ENCODE measurements at places on chromosomes 13 and 19. TPM values are rescaled to one million over a fixed set of nuclear protein-coding genes. Genes with fewer than 3 reads are reported as not detected.

DNA sequence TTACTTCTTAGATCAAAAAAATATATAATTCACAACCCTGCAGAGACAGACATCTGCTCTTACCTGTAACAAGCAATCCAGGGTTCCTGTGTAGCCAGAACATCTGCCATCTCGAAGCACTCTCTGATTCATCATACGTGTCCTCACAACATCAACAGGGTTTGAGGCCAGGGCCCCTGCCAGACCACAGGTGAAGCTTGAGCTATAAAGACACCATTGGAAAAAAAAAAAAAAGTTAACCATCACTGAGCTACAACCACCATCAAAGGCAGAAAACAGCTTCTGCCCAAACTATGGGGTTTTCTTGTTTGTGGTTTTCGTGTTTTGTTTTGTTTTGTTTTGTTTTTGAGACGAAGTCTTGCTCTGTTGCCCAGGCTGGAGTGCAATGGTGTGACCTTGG is 19.3 kb downstream of the SLC25A30 start:
- peaks cover 60% of the 10 kb centered on the region for H3K36me3 ChIP-seq
- DNase-seq, result peak; percentile 88
- H3K4me1 ChIP-seq, result peaks cover 73% of the 10 kb centered on the region
- peak overlapping the region; percentile 35 for H3K4me3 ChIP-seq
- peak overlapping the region; percentile 88 for H3K27ac ChIP-seq

- H3K27me3 ChIP-seq, result peaks cover 12% of the 10 kb centered on the region
- no peak overlapping the region for H3K27ac ChIP-seq
- H3K36me3 ChIP-seq, result no peaks in the 10 kb centered on the region
- DNase-seq, result no peak
- no peak overlapping the region for H3K4me3 ChIP-seq
These were observed 37.5 kb upstream of the PNMA8B start for GRCh38 chr19:46533078-46533620.

DNA sequence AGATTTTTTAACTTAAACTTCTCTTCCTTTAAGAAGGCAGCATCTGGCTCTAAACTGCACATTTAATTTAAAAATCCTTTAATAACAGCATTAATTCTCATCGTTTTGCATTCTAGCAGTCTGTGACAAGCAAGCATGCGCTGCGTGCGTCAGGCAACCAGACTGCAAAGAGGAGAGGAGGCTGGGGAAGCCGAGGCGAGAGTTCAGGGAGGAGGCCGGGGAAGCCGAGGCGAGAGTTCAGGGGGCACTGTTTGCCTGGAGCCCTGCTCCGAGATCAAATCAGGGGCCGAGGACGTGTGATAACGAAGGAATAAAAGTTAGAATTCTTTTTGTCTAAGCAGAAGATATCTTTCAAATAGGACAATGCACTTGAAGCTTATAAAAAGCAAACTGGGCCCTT is 435.7 kb downstream of the EFNB2 start:
- no peaks in the 10 kb centered on the region for H3K36me3 ChIP-seq
- H3K4me1 ChIP-seq, result no peaks in the 10 kb centered on the region
- no peak for DNase-seq
- no peak overlapping the region for H3K4me3 ChIP-seq

DNA sequence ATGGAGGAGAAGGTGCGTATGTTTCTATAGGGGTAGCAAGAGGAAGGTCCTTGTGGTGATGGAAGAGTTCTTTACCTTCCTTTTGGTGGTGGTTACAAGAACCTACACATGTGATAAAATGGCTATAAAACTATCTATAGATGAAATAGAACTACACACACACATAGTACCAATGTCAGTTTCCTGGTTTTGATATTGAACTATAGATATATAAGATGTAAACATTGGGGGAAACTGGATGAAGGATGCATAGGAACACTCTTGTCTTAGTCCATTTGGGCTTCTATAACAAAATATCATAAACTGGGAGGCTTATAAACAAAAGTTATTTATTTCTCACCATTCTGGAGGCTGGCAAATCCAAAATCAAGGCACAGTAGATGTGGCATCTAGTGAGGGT is 47.1 kb downstream of the MZT1 start:
- H3K27me3 ChIP-seq, result peaks cover 3% of the 10 kb centered on the region
- H3K4me1 ChIP-seq, result no peaks in the 10 kb centered on the region
- DNase-seq, result no peak
- H3K4me3 ChIP-seq, result no peak overlapping the region

DNA sequence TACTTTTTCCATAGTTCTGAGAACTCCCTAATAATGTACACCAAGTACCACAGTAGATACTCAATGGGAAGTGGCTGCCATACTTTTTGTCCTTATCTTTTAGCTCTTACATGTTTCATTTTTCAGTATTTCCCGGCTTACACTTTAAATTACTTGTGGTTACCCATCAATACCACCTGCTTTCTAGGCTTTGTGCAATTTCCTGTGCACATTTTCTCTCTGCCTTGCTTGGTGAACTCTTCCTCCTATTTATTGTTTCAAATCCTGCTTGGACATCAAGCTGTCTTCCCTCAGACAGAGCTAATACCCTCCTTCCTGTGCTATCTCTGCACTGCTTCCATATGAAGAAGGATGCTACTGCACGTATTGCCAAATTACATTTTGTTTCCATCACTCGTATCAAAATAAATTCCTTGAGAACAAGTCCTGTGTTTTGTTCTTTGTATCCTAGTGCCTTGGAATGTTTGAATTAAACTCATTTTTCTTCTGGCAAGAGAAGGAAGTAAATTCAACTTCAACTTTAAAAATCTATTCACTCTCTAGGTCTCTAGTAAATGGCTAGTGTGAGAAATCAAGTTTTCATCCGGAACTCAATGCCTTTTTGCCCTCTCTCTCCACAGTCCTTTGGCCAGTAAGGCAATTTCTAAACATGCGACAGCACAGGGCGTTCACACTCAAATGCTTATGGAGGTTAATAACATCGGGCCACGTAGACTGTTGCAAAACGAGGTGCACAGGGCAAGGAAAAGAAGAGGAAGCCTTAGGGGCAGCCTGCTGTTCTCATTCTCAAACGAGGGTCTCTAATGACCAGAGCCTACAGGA is 5.6 kb downstream of the ZAR1L start:
- no peak for DNase-seq
- H3K4me3 ChIP-seq, result no peak overlapping the region
- peaks cover 2% of the 10 kb centered on the region for H3K27me3 ChIP-seq
- peaks cover 24% of the 10 kb centered on the region for H3K4me1 ChIP-seq

DNA sequence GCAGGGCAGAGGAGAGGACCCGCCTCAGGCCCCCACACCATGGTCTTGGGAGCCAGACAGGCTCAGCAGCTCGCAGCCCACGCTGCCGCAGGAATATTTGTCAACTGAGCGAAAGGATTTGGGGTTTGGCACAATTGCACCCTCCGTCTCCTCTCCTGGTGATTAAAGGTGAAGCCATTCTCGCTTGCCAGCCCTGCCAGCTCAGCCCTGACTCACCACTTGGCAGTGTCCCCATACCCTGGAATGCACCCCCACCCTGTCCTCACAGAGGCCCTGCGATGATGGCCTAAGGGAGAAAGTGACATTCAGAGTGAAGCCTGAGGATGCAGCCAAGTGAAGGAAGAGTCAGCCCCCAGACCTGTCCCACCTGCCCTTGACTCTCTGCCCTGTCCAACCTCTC is 18.8 kb downstream of the CYTH2 start:
- peaks cover 26% of the 10 kb centered on the region for H3K27me3 ChIP-seq
- H3K27ac ChIP-seq, result no peak overlapping the region
- no peak overlapping the region for H3K4me3 ChIP-seq
- H3K36me3 ChIP-seq, result no peaks in the 10 kb centered on the region
- no peak for DNase-seq

GRCh38 chr19:48644355-48644754 is 1.6 kb downstream of the CA11 start:
- H3K27ac ChIP-seq, result no peak overlapping the region
- H3K4me3 ChIP-seq, result no peak overlapping the region
- H3K27me3 ChIP-seq, result peaks cover 5% of the 10 kb centered on the region

DNA sequence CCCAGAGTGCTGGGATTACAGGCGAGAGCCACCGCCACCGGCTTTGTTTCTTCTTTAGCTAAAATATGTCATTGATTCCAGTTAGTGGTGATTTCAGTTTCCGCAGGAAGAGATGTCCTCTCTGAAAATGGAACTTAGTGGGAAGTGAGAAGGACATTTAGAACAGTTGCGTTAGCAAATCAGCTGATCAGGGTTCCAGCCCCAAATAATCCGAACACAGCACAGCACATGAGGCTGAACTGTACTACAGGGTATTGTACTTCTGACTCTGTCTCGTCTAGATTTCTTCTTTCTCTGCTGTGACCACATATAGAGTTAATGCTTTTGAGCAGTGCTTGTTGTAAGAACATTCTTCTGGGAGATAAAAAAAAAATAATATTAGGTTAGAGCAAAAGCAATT is 314.4 kb downstream of the MYO16 start:
- H3K27ac ChIP-seq, result no peak overlapping the region
- DNase-seq, result no peak
- H3K4me3 ChIP-seq, result no peak overlapping the region
- no peaks in the 10 kb centered on the region for H3K27me3 ChIP-seq
- no peaks in the 10 kb centered on the region for H3K36me3 ChIP-seq

The MAP4K1 gene
- total RNA-seq, result 497 TPM

The MTRF1 gene
- total RNA-seq, result 23.3 TPM

The BRSK1 gene
- total RNA-seq, result 6.9 TPM

The PRR22 gene
- 2.1 TPM for total RNA-seq

The FFAR3 gene
- not detected for total RNA-seq
